ENCODE measurements at places on chromosomes 2 and 18.

DNA sequence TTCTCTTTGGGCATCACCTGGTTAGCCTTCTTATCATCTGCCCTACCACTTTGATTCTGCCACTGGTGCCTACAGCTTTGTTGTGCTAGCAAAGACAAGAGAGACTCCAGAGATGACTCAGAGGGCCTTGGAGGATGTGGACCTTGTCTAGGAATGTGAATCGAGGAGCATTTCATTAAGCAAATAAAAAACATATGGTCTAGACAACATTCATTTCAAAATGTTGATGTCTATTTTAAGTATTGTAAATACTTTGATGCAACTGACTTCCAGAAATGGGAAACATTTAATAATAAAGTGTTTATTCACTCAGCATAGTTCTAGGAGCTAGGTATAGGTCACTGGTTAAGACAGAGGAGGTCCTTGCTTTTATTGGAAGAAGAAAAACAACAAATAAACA, 195.5 kb downstream of the CDCA7 start:
- peak; percentile 47 for DNase-seq

- DNase-seq, result peak; percentile 58
Measured at GRCh38 chr2:143162123-143162837, 33.1 kb downstream of the ARHGAP15 start.

DNA sequence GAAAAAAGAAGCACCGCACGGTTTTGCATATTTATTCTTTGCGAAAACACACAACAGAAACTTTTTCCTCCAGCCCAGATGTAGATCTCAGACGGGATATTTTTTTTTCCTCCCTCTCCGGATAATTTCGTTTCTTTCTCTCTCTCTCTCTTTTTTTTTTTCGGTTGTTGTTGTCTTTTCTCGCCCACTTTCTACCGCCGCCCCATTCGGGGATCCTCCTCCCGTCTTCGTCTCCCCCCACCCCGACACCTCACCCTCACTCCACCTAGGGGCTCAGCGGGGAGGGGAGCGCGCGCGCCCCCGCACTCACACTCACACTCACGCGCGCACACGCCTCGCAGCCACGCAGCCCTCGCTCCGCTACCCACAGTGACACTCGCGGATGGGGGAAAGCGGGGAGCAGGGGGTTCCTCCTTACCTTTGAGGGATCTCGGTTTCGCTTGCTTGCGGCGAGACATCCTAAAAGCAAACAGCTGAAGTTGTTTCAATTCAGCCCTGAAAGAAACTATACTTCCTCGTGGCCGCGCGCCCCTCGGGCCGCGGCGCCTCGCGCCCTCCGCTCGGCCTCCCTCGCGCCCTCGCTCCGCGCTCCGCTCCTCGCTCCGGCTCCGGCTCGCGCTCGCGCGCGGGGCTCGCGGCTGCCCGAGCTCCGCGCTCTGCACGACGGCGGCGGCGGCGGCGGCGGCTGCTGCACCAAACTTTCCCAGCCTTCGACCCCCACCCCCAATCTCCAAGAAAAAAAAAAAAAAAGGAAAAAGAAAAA, 1.3 kb downstream of the ZNF521 start:
- DNase-seq, result peak; percentile 65

- peak; percentile 62 for DNase-seq
Measured at GRCh38 chr2:98479959-98480524, 35.4 kb downstream of the INPP4A start.

DNA sequence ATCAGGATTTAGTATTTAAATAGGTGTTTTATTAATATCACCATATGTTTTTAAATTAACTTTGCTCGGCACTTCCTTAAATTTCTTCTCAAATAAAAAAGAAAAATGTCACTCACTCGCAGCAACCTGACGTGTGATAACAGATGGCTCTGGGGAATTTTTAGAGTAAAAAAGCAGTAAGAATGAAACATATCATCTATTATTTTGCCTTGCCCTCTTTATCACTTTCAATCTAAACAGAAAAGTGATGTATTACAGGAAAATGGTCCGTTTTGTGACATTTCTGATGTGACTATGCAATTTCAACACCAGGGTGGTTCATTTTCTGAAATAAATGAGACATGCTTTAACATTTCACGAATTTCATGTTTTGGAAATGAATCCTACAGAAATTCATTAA, 1368.0 kb upstream of the LRRTM1 start:
- no peak for DNase-seq

GRCh38 chr2:30334762-30335363, 103.5 kb downstream of the LBH start:
- DNase-seq, result no peak

DNA sequence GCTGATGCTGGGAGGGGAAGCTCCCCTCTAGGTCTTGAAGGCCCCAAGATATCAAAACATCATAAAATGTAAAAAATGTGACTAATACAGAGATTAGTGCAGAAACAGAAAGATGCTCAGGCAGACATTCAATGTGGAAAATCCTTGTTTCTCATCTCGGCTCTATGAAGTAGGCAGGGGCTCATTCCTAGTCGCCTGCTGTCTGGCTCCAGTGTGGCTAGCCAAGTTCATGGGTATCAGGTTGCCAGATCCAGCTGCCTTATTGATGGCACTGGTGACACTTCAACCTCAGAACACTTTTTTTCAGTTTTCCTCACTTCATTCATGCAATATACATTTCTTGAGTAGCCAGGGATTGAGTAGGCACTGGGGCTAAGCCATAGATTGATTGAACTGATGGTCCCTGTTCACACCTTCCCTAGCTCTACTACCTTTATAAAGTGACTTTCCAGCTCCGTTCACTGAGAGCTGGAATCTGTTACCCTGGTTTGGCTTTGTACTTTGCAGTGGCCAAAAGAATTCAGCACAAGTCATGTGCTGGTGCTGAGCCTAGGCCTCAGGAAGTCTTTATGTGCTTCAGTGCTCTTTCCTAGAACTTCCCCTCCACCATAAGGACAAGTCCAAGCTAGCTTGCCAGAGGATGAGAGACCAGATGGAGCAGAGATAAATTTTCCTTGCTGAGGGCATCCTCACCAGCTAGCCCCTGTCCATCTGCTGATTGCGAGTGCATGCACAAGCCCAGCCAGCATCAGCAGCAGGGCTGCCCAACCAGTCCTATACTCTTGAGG, 373.6 kb upstream of the ST6GAL2 start:
- no peak for DNase-seq

- no peak for DNase-seq
Measured at GRCh38 chr2:241925277-241925676, 55.7 kb downstream of the RTP5 start.

GRCh38 chr2:196915507-196916189, 10.9 kb downstream of the PGAP1 start:
- DNase-seq, result no peak

- DNase-seq, result no peak
Measured at GRCh38 chr2:197145471-197146056, 165.0 kb downstream of the ANKRD44 start.

GRCh38 chr2:218631837-218632236, 24.1 kb downstream of the PLCD4 start:
- DNase-seq, result peak; percentile 47

DNA sequence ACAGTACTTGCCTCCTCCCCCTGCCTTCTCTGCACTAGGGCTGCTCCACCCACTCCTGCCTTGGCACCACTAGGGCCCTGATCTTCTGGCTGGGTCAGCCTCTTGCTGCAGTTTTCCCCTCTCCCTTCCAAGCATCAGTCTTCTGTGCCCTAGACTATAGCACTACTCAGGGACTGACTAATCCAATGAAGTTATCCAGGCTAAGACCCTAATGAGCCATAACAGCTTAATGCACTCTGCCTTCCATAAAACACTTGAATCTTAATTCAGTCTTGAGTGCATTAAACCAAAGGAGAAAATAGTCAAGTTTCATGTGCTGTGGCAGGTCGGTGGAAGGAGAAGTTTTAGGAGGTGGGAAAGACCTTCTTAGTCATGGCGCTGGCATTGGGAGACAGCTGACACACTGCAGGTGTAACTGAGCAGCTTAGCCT, 95.7 kb downstream of the BIN1 start:
- DNase-seq, result no peak

- peak; percentile 29 for DNase-seq
Measured at GRCh38 chr18:12823892-12824291, 60.1 kb downstream of the PTPN2 start.

GRCh38 chr2:169162613-169163012, 93.2 kb downstream of the DHRS9 start:
- DNase-seq, result no peak

DNA sequence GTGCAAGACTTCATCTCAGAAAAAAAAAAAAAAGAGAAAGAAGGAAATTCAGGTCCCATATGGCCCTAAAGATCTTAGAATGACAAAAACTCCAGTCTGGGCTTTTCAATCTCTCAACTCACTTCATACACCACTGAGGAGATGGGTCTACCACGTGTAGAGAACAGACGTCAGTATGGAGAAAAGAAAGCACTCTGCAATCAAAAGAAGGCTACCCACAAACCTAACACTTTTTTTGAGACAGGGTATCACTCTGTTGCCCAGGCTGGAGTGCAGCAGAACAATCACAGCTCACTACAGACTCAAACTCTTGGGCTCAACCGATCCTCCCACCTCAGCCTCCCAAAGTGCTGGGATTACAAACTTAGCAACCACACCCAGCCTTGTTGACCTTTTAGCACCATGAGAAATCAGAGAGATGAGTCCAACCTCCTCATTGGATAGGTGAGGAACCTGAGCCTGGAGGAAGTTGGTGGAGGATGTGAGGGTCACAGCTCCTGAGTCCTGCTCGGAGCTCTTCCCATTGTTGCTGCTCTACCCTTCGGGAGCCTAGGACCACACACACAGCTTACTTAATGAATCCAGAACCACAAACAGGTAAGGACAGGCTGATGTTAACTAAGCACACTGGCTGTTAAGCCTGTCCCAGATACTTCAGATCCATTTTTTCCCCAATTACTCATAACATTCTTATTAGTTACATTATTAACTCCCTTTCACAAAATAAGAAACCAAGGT, 23.7 kb downstream of the TBC1D8 start:
- no peak for DNase-seq

GRCh38 chr2:175036582-175037018, 31.4 kb upstream of the CHN1 start:
- DNase-seq, result peak; percentile 24

DNA sequence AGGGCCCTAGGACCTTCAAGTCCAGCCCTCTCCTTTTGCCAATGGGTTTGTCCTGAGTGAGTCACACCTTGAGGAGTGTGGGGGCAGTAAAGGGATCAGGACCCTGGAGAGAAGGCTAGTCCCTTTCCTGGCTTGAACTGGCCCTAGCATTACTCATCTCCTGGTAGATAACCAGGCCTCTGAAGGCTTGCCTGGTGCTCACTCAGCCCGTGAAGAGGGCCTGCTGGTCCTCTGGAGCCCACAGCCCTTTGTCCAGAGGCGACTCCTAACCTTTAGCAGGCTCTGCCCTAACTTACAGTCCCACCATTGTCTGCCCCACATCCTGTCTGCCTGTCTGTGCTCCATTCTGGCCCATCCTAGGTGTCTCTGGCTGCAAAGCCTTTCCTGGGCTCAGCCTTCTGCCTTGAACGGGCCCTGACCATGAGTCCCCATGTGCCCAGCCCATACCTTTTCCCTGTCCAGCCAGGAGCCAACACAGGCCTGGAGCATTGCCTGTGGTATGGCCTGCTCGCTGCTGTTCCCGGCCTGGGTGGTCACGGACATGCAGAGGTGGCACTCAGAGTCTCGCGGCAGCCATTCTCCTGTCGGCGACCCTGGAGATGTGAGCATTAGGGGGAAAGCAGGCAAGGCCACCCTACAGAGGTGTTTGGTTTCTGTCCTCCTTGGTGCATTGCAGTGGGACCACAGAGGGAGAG, 5.0 kb downstream of the SFTPB start:
- peak; percentile 95 for DNase-seq

- peak; percentile 0 for DNase-seq
Measured at GRCh38 chr18:34158881-34159690, 65.6 kb downstream of the NOL4 start.

- DNase-seq, result no peak
Measured at GRCh38 chr2:217366966-217367365, 507.1 kb upstream of the TNP1 start.

DNA sequence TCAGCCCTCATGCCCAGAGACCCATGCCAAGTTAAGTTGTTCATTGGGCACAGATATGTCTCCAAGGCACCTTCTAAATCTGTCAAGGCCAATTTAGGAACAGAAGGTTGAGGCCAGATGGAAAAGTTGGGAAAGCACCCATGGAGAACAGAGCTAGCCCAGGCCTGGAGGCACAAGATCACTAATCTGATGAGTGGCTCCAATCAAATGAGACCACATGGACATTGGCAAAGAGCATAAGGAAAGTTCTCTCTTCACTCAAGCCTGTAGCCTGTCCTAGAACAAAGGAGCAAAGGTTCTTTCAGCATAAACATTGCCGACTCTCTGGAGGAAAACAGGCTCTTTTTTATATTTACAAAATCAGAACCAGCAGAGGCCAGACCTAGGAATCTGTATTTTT, 154.8 kb downstream of the RNF152 start:
- DNase-seq, result no peak

GRCh38 chr2:197268786-197269584, 41.6 kb downstream of the ANKRD44 start:
- peak; percentile 32 for DNase-seq

GRCh38 chr18:43934781-43935471, 657.6 kb upstream of the SYT4 start:
- peak; percentile 74 for DNase-seq

DNA sequence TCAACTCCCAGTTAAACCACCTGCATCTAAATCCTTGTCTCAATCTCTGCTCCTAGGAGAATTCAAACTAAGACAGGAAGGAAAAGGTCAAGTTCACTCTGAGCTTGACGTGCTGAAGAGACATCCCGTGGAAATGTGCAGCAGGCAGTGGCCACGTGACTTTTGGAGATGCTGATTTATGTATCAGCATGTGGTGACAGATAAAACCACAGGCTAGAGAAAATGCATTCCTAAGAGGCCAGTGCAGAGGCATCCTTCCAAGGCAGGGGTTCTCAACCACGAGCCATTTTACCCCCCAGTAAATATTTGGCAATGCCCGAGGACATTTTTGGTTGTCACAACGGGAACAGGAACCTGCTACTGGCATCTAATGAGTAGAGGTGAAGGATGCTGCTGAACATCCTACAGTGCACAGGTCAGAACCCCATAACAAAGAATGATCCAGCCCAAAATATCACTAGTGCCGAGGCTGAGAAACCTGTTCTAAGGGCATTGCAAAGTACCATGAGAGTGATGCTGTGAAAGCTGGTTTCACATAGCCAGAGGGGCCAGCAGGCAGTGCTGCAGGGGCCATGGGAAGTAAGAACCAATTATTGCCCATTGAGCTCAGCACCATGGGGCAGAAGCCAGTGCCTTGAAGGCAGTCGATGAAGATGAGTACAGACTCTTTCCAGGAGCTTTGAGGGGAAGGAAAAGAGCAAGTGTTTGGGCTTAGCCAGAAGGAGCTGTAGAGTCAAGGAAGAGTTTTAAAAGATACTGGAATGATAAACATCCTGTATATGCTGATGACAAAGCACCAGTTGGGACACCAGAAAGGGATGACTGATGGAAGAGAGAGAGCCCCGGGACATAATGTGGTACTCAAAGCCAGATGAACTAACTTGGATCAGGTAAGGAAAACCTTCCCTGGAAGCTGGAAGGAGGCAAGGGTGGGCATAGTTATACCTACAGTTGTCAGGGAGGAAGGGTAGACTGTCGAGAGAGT, 174.6 kb downstream of the HAUS1 start:
- peak; percentile 74 for DNase-seq

DNA sequence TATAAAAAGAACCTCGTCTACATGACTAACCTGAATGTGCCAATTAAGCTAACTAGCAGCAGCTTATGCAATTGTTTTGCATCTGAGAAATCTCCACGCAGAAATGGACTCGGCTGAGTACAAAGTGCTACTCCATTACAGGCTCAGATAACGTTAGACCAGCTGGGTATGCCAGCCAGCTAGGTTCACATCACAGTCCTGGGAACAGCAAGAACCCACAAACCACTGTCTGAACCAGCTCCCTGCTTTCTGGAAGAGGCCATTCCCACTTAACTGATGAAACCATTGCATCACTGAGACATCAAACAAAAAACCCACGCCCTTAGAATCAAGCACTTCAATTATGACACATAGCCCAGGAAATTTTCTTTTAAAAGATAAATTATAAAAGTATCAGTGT, 202.7 kb downstream of the CYRIA start:
- DNase-seq, result no peak
